ENCODE measurements at places on chromosomes 1 and 21.

- DNase-seq = no peak
Measured at GRCh38 chr1:9596415-9597123, 7.9 kb downstream of the TMEM201 start.

DNA sequence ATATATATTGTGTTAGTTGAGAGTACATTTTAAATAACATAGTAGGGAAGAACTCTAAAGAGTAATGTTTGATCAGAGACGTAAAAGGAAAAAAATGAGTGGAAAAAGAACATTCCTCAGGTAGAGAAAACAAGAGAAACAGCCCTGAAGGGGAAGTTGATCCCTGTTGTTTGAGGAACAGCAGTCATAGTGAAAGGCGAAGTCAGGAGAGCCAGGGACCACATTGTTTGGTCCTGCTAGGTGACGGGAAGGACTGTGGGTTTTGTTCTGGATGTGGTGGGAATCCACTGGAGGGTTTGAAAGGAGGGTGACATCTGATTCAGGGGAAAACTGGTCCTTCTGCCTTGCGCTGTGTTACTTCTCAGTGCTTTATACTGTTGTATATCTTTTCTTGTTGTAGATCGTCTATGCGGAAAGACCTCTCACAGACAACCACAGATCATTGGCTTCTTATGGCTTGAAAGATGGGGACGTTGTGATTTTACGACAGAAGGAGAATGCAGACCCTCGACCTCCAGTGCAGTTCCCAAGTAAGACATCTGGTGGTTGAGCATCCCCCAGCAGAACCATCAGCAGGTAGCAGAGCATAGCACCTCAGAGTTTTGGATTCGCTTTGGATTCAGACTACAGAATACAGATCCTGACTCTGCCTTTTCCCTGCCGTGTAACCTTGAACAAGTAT is 9.2 kb downstream of the DDI2 start:
- no peak for DNase-seq

DNA sequence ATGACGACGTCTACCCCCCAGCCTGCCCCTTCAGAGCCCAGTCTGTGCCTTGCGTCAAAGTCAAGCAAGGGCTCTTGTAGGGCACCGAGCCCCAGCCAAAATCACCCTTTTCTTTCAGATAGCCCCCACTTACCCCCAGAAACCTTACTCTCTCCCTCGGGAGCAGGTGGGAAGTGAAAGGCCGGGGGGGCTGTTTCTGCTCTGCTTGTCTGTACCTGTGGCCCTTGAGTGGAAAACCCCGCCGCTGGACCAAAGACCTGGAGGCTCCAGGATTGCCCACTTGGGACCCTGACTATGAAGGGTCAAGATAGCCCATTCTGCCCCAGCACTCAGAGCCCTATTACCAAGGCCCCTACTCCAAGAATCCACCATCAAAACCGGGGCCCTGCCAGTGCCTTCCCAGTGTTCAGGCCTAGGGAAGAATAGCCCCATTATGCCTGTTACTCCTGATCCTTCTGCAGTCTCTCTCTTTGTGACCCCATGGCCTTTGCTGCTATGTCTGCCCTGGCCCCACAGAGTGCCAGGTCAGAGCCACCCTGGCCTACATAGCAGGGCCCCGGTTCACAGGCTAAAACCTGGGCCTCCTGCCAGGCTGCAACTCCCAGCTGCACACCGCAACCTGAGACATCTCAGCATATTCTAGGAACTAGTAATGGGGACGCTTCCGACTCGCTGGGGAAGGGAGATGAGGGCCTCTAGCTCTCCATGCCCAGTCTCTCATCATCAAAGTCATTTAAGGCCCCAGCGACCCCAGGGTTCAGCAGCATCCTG is 22.2 kb upstream of the HPDL start:
- DNase-seq = no peak

DNA sequence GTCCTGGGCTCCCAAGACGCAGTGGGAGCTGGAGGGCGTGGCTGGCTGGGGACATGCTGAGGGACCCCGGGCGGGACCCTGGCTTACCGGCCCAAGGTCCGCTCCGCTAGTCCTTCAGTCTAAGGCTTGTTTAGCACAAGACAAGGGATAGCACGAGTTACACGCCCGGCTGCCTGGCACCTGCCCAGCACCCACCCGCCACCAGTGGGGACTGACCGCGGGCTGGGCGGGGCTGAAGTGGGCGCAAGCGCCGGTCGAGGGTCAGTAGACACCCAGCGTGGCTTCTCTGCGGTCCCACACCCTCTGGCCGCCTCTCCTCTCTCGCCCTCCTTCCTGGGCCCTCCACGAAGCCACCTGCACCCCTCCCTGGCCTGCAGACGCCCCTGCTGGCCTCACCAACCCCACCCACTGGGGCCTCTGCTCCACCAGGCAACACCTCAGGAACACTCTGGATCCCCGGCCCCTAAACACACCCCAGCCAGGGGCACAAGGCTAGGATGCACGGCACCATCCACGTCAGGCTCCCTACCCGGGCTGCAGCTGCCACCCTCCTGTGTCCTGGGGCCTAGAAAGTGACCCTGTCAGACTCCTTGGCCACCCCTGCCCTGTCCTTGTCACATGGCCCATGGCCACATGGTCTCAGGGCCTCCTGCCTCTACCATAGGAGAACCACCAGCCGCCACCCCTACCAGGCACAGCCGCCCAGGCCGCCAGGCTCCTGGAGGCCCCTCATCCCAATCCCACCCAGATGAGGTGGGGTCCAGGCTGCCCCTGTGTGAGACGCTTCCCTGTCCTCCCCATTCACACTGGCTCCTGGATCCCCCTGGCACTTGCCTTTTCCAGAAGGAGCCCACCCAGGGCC is 6.1 kb downstream of the TAS1R3 start:
- no peak for DNase-seq

GRCh38 chr1:113557187-113557586 is 166.9 kb downstream of the MAGI3 start:
- peak; percentile 12 for DNase-seq

DNA sequence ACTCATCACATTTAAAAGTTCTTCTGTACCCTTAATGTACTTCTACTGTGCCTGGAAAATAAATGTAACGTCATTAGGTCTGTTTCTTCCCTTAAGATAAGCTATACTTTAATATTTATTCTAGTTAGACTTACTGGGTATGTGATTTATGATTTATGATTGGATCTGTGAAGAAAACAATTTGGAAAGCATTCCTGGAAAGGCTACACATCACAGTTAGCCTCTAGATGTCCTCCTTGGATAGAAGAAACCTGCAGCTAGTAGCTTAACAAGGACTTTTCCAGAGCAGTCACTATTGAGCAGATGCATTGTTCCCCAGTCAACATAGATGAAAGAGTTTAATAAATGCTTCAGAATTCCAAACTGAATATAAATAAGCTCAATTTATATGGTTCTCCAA is 22.2 kb upstream of the ABL2 start:
- no peak for DNase-seq

- no peak for DNase-seq
Measured at GRCh38 chr1:61285371-61285885, 203.1 kb downstream of the NFIA start.

DNA sequence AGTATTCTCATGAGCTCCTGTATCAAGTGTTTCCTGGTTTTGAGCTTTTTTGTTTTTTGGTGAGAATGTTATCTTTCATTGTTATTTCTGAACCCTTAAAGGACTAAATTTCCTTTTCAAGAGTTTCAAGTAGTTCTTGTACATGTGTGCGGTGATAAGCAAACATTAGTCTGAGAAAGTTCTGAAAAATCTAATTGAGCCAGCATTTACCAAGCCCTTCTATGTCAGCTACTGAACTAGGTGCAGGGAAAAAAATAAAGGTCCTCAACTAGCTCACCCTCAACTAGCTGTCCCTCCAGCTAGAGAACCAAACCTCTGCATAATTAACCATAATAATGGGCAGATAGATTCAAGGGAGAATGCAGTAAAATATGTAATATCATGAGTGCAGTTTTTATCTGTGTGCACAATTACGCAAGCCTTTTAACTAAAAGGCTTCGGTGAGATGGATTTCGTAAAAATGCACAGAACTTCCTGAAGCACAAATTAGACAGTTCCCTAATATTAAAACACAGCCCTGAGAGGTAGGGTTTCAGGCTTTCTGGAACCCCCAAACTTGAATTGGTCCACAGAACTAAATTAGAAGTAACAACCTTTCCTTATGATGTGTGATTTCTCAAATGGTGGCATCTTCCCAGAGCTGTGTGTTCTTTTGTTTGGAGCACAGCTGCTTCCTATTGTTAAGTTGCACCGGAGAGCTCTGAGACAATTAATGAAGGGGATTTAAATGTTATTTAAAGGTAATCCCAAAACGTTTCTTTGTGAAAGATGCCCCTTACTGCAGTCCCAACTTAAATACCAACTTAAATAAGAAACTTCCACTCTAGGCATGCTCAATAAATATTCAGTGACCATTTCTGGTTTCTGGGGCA is 165.8 kb downstream of the NFIA start:
- DNase-seq = no peak

GRCh38 chr1:164803366-164803765 is 244.4 kb downstream of the PBX1 start:
- DNase-seq = no peak

DNA sequence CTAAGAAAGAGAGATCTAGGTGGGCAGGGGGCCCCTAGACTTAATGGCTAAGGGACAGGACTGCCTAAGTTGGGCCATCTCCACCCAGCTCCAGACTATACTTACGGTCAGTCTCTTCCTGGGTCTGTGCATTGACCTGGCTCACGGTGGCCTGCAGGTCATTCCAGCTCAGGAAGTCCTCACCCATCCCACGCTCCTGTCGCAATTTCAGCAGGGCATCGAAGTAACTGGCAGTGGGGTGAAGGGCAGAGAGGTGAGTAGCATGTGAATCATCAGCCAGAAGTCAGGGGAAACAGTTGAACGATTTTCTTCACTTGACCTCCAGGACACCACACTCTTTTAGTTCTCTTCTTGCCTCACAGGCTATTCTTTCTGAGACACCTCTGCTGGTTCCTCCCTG is 20.5 kb downstream of the IQGAP3 start:
- DNase-seq = no peak

GRCh38 chr1:43303471-43304313 is 2.9 kb downstream of the TIE1 start:
- DNase-seq = no peak

DNA sequence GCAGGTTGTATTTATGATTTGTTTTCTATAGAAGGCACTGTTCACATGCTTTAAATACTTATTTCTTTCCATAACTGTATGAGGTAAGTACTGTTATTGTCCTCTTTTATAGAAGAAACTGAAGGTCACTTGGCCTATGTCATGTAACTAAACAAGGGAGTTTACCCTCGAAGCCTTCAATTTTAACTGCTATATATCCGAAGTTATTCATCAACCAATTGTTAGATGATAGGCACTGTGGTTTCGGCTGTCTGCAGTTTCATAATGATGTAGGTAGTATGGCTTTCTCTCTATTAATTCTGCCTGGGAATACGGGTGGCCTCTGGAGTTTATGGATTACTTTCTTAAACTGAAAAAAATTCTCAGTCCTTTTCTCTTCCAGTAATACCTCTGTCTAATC is 413.3 kb upstream of the ADGRL2 start:
- no peak for DNase-seq

DNA sequence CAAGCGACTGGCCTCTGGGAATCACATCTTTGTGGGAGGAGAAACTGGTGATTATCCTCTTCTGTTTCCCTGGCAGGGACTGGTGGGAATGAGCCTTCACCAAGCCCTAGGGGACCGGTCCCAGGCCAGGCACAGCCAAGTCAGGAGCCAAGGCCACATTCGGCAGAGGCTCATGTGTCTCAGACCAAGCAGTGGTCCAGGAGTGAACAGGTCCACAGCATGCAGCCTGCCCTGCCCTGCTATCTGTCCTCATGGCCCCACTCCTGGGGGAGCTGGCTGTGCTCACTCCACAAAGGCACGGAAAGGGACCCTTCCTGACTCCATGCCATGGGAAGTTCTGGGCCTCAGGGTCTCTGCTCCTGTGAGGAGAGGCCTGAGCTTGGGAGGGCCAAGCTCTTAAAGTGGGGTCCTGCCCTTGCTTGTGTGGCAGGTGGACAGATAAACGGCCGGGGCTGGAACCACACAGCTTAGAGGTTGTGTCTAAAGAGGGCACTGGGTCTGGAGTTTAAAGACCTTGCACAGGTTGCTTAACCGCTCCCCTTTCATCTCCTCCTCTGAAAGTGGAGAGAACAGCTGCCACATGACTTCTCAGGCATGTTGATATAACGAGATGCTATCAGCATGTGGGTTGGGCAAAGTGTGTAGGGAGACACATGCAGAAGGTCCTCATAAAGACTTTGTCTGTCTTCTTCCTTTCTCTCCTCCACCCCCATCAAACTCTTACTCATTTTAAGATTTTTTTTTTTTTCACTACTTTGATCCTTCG is 57.5 kb downstream of the CASQ2 start:
- DNase-seq = no peak

GRCh38 chr1:19191811-19192210 is 18.3 kb downstream of the UBR4 start:
- DNase-seq = no peak

GRCh38 chr1:233245191-233245765 is 50.2 kb downstream of the PCNX2 start:
- no peak for DNase-seq

DNA sequence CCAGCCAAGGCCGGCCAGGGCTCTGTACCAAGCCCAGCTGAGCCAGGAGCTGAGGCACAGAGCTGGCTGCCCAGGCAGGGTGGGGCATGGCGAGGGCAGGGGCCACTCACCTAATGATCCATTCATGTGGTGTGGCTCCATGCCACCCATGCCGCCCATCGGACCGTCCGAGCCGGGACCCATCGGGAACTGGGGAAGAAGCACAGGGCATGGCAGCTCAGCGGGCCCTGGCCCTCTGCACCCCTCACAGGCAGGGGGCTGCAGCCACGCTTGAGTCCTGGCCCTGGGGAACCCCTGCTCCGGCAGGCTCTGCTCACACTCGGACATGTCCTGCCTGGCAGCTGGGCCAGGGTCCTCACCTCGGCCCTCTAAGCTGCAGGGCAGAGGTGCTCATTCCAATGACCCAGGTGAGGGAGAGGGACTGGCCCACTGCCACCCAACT is 28.7 kb downstream of the MRPL37 start:
- DNase-seq = no peak

GRCh38 chr1:47521034-47521881 is 83.4 kb downstream of the FOXD2 start:
- no peak for DNase-seq

- DNase-seq = no peak
Measured at GRCh38 chr1:77348549-77348948, 66.7 kb downstream of the AK5 start.
